ENCODE measurements at places on chromosomes 1 and 21.

- no peak for DNase-seq
Measured at GRCh38 chr1:195831789-195832188, 776.5 kb downstream of the KCNT2 start.

DNA sequence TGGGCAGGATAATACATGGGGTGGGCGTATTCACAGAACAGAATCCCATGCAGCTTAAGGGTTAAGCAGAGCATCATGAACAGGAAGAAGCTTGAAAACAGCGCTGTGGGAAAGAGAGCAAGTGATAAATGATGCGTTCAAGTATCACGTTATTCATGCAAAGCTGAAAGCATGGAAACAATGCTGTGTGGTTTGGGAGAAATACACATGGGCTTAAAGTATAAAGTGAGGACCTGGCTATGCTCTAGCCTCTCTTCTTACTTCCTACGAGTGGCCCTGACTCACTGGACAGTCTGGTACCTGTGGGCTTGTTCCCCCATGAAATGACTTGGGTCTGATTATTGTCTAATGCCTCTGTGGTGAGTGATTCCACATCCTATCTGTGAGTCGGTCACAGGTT is 25.7 kb downstream of the TMPRSS2 start:
- DNase-seq, result no peak

GRCh38 chr1:202656057-202656456 is 54.2 kb downstream of the SYT2 start:
- DNase-seq, result no peak

- DNase-seq, result no peak
Measured at GRCh38 chr1:231933711-231934626, 307.4 kb downstream of the DISC1 start.

DNA sequence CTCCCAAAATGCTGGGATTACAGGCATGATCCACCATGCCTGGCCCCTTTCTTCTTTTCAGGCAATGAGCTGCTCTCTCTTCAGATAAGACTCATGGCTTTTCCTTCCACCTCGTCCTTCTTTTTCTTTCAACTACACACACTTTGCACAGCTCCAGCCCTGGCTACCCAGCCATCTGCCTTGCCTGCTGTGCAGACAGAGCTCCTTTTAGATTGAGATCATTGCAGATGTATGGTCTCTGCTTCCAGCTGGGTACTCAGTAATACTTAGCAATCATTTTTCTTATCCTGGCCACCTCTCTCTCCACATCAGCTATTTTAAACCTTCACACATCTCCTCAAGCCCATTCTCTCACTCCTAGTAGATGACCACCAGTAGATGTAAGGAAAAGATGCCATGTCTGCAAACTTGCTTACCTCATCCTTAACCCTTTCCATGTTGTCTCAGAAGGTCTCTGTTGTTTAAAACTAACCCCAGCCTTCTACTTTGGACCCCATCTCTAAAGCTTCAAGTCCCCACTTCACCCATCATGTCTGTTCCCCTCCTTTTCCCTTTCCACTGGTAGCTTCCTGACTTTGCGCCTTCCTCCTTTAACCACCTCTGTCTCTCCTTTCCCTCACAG is 7.3 kb downstream of the RAB4A start:
- no peak for DNase-seq

GRCh38 chr1:109827986-109828385 is 64.3 kb upstream of the EPS8L3 start:
- no peak for DNase-seq

DNA sequence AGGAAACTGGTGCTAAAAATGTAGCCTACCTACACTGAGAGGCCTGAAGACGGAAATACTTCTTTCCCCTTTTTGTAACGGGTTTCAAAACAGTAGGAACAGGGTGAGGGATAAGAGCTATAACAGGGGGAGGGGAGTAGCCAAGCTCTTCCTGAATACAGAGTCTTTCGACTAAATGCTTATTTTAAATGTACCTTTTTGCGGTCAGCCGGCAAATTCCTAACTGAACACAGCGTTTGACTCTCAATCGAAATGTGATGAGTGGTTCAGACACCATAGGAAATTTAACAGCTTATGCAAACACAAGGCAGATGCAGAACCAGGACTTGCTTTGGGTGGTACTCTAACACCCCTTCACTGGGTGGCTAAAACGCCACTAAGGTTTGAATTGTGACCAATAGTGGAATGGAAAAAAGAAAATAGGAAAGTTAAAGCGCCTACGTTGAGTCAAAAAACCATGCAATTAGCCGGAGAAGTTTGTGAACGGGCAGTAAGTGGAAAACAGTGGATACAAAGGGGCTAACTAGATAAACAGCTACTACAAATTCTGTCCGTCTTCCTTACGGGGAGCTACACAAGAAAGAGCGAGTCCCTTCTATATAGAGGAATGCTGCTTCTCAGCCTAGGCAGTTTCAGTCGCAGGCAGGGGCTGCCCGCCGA is 1.7 kb downstream of the EGLN1 start:
- no peak for DNase-seq

GRCh38 chr1:22508991-22509390 is 54.3 kb upstream of the EPHA8 start:
- no peak for DNase-seq

- no peak for DNase-seq
Measured at GRCh38 chr1:40391688-40392145, 18.2 kb downstream of the SMAP2 start.

DNA sequence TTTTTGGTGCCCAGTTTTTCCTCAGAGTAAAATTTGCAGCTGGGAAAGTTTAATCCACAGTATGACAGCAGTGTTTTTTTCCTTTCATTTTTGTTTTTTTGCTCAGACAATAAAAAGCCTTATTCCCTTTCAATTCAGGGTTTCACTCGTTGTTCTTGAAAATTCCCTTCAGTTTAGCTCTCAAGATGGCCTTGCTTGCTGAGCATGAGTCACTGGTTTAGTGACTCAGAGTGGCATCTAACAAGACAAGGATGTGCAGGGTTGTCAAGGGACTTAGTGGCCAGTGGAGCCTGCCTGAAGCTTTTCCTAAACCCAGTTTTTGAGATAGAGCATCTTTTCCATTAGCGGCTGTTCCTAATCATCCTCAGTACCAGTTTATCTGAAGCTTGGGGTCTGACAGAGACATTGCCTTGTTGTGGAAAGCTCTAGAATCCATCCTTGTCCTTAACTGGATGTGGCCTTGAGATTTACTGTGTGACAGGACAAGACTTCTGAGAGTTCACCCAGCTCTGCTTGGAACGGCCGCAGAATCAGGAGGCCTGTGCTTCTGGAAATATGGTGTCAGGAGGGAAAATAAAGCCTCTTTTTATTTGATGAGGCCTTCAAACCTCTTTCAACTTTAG is 48.4 kb upstream of the DNAJC6 start:
- no peak for DNase-seq

- no peak for DNase-seq
Measured at GRCh38 chr1:70504821-70505193, 93.7 kb downstream of the CTH start.

DNA sequence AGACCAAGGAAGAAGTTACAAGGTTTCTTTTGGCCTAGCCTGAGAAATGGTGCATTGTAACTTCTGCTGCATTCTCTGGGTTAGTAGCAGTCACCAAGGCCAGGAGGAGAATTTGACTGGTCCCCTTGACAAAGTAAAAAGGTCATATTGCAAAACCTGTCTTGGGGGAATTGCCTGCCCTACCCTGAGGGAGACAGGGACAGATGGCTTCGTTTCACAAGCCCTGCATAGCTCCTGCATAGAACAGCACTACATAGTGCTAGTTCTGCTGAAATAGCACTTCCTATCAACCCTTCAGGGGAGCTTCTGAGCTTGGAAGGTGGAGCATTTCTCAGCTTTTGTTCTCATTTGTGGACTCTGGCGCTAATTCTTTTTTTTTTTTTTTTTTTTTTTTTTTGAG is 20.4 kb upstream of the AK2 start:
- DNase-seq, result no peak

DNA sequence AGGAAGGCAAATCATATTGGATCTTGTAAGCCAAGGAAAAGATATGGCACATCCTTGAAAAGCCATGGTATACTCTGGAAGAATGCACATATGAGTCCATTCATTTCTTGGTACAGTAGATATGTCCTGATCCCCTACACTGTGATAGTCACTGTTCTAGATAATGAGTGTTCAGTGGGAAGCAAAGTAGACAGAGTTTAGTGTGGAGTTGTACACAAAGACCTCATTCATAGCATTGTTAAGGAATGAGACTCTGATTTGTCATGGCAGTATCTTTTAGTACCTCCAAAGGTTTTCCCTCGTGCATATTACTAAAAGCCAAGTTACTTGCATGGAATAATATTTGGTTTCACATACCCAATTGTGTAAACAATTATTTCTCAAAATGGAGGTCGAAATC is 204.7 kb downstream of the NFIA start:
- DNase-seq, result no peak

DNA sequence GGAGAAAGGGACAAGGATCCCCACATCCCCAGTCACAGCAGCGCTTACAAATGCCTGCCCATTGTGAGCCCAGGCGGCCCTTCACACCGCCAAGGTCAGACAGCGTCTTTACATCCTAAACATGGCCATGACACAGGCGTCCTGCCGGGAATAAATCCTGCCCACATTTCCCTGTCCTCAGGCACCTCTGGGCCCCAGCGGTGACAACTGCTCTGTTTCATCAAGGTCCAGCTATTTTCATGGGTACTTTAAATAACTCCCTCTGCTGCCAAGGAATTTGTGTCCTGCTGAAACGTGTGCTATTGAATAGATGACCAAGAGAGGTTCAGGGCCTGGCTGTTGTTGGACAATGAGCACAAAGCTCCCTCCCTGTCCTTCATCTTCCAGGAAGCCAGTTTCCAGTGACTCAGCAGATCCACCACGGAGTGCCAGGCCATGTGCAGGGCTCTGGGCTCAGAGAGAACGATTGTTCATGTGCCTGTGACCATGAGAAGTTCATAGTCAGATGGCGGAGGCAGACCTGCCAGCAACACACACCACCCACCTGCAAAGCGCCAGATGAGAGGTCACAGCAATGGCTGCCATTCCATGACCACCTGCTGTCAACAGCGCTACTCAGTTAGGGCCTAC is 195.8 kb downstream of the MATN1 start:
- no peak for DNase-seq

GRCh38 chr1:54460861-54461387 is 54.7 kb upstream of the SSBP3 start:
- no peak for DNase-seq

GRCh38 chr1:211155040-211155439 is 21.1 kb upstream of the KCNH1 start:
- no peak for DNase-seq

GRCh38 chr1:99970713-99971255 is 988 bp downstream of the SLC35A3 start:
- no peak for DNase-seq

- no peak for DNase-seq
Measured at GRCh38 chr1:152811671-152812070, at the start of gene LCE1B. LCE1B (plus strand) TSS chr1:152811971; CDS start chr1:152812447, 476 bp downstream.

DNA sequence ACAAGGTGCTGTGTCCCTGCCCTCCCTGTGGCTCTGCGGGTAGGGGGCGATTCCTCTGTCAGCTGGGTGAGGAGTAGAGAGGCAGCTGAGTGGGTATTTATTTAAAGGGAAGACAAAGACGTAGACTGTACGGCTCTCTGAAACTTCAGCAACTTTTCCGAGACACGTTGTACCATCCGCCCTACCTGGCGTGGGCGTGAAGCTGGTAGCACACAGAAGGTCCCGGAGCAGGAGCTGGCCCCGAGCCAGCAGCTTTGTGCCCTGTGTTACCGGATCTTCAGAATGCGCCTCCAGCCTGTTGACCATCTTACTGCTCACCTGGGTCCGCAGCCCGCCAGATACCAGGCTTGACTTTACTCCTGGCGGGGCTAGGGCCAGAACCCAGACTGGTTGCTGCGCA is 34.9 kb downstream of the PRKCZ start:
- no peak for DNase-seq

DNA sequence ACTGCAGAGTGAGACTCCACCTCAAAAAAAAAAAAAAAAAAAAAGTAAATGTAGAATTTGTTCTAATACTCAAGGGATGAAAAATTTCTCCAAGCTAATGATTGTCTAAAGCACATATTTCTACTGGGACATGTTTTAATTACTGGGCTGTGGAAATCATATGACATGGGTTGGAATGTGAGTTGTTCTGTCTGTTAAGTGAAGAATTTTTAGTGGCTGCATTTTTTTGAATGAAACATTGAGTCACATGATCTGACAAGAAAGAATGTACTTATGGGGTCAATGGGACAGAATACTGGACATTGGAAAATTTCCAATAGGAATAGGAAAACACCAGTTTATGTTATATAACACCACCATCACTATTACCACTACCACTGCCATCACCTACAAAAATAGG is 123.8 kb upstream of the IVNS1ABP start:
- no peak for DNase-seq

- DNase-seq, result no peak
Measured at GRCh38 chr1:23756676-23757075, 13.4 kb downstream of the ELOA start.

- no peak for DNase-seq
Measured at GRCh38 chr1:213201380-213202155, 150.5 kb downstream of the RPS6KC1 start.

GRCh38 chr1:228372183-228373003 is 34.2 kb downstream of the TRIM11 start:
- DNase-seq, result no peak

DNA sequence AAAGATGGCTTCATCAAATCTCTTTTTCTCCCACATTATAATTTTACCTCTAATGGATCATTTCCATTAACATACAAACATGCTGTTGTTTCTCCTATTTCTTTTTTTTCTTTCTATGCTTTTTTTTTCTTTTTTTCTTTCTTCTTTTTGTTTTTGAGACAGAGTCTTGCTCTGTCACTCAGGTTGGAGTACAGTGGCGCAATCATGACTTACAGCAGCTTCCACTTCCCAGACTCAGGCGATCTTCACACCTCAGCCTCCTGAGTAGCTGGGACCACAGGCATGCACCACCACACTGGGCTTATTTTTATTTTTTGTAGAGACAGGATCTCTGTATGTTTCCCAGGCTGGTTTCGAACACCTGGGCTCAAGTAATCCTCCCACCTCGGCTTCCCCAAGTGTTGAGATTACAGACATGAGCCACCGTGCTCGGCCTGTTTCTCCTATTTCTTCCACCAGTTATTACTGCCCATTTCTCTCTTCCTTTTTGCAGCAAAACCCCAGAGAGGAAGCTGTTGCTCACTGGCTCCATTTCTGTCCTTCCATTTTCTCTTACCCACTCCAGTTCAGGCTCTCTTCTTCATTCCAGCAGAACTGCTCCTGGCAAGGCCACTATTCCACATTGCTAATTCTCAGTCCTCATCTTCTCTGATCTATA is 32.1 kb upstream of the OPRD1 start:
- no peak for DNase-seq

GRCh38 chr21:27293239-27293638 is 326.4 kb upstream of the ADAMTS5 start:
- DNase-seq, result no peak

All from activated CD4-positive, alpha-beta T cell treated with anti-CD3 and anti-CD28 coated beads, Interleukin-2, amount 50 U/mL, for 24 hours (primary cell).